ENCODE measurements at places on chromosomes 16 and 17.

DNA sequence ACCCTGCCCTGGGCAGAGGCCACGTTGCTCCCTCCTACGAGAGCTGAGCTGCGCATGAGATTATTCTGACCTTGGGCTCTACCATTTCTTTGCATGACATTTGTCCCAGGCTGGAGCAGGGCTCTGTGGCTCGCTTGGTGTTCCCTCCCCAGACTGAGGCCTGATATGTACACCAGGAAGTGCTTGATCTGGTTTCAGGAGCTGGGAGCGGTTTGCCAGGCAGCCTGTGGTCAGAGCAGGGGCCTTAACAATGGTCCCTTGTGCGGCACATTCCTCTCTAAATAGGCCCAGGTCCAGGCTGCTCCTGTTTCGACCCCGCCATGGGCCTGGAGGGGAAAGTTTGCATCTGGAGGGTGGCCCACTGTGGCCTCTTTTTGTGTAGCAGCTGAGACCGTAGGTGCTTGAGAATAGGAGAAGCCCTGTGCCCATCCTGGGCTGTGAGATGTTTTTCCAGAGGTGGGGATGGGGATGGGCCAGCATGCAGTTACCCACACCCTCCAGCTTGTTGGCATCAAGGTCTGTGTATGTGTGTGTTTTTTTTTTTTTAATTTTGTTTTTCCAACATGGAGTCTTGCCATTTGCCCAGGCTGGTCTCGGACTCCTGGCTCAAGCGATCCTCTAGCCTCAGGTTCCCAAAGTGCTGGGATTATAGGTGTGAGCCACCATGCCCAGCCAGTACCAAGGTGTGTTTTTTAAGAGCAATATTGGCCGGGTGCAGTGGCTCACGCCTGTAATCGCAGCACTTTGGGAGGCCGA lies 253.9 kb downstream of the SEC14L1 start:
- no peak for DNase-seq

DNA sequence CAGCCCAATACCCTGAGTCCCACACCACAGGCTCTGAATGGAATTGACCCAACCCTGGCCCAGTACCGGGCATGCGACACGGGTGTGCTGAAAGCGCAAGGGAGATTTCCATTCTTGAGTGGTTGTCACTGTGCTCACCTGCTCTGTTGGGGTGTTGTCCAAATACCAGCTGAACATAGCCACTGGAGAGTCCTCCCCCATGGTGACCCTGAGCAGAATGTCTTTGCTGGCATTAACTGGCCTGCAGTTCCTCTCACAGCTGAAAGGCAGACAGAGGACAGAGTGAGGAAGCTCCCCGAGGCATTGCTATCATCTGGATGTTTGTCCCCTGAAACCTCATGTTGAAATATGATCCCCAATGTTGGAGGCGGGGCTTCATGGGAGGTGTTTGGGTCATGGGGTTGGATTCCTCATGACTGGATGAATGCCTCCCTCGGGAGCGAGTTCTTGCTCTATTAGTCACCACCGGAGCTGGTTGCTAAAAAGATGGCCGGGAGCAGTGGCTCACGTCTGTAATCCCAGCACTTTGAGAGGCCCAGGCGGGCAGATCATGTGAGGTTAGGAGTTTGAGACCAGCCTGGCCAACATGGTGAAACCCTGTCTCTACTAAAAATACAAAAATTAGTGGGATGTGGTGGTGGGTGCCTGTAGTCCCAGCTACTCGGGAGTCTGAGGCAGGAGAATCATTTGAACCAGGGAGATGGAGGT lies 57.3 kb upstream of the BCO1 start:
- no peak for DNase-seq

GRCh38 chr17:79925242-79925957 lies 86.2 kb upstream of the CBX4 start:
- no peak for DNase-seq

GRCh38 chr16:73482310-73482709 lies 434.4 kb upstream of the ZFHX3 start:
- DNase-seq: no peak

DNA sequence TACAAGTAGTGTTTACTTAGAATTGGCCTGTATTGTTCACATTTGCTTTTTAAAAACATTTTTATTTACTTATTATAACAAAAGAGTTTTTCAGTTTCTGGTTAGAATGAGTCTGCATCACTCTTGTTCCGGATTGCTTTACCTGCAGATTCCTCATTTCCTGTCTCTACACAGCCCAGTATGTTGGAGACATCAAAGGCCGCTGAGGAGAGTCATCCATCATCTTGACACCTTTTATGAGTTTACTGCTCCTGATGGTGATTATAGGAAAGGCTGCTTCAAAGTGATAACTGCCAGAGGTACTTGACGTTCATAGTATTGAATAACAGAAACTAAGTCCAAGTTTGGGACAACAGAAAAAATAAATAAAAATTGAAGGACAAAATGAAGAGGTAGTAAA lies 490.5 kb upstream of the CA10 start:
- no peak for DNase-seq

DNA sequence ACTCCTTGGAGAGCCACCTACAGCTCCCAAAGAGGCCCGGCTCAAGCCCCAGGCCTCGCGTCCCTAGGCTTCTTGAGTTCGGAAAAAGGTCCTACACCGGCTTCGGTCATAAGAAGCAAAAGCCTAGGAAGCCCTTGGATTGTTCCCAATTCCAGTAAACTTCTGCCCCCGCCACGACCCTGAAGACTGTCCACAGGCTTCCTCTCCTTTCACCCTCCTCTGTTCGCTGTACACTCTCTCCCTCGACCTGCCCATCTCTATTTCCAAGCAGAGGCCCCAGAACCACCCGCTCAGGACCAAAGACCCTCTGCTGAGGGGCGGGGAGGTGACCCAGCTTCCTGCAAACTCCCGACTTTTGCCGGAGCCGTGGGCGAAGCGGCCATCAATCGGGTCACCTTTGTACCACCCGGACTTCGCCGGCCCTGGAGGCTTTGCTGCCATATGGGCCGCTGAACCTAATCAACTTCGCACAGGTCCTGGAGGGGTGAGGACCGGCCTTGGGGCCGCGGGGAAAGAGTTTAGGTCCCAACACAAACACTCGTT lies 2.7 kb downstream of the HOXB2 start:
- DNase-seq: no peak

DNA sequence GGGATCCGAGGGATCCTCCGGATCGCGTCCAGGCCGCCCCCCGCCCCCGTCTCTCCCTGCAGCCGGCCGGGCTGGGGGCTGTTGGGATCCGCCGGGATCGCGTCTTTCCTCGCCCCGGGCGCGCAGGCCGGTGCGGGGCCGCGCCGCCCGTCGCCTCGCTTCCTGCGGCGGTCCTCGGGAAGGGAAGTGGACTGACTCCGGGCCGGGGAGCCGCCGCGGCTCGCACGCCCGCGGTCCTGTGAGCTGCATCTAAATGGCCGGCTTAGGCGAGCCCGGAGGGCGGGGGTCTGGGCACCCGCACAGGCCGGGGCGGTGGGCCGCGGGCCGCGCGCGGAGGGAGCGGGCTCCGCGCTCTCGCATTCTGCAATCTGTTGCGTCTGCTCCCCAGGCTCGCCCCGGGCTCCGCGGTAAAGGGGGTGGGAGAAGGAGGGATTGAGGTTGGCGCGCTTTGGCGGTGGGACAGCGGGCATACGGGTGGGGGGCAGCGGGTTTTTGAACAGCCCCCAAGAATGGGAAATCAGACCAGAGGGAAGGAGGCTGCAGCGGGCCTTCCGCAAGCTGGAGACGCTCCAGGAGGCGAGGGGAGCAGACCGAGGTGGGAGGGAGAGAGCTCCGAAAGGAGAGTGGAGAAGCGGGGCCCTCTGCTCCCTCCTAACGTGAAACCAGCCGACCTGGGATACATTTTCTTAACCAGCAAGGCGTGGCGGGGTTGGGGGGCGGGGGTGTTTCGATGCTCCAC lies 2.2 kb downstream of the TMEM132E start:
- DNase-seq: no peak

- no peak for DNase-seq
Measured at GRCh38 chr16:30786936-30787612, at the start of gene ZNF629. ZNF629 (minus strand) TSS chr16:30787205; CDS start chr16:30784482, 2,723 bp downstream.

GRCh38 chr16:46785076-46785845 lies 37.1 kb upstream of the MYLK3 start:
- no peak for DNase-seq

DNA sequence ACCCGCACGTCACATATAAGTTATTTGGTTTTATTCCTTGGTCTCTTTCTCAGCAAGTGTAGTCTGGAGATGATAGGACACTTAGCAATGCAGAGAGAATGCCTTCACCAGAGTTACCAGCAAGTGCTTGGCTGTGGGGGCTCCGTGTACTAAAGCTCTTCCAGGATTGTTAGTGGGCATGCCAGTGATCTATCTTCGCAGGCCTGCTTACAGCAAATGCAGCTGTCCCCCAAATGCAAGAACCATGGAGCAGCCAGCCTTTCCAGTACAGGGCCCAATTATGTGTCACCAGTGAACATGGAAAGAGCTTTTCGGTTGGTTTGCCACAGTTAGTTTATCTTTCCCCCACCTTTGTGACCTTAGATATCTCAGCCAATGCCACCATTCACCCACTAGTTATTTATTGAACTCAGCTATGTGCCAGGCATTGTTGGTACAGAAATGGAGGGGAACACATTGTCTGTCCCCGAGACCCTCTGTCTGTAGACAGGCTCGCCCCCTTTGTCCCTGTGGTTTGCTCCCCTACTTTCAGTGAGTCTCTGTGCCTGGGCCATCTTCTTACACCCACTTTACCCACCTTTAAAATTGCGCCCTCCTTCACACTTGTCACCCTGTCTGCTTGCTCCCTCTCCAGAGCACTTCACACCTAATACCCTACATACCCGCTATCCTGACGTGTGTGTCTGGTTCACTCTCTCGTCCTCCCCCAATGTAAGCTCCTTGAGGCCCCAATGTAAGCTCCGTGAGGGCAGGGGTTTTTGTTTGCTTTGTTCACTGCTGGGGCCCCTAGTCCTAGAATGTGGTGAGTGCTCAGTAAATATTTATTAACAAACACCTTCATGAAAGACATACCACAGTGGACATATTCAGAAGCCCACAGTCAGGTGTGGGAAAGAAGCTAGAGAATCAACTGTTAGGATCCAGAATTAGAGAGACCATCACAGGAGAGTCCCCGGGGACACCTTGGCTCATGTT lies 13.3 kb downstream of the USP10 start:
- DNase-seq: no peak

DNA sequence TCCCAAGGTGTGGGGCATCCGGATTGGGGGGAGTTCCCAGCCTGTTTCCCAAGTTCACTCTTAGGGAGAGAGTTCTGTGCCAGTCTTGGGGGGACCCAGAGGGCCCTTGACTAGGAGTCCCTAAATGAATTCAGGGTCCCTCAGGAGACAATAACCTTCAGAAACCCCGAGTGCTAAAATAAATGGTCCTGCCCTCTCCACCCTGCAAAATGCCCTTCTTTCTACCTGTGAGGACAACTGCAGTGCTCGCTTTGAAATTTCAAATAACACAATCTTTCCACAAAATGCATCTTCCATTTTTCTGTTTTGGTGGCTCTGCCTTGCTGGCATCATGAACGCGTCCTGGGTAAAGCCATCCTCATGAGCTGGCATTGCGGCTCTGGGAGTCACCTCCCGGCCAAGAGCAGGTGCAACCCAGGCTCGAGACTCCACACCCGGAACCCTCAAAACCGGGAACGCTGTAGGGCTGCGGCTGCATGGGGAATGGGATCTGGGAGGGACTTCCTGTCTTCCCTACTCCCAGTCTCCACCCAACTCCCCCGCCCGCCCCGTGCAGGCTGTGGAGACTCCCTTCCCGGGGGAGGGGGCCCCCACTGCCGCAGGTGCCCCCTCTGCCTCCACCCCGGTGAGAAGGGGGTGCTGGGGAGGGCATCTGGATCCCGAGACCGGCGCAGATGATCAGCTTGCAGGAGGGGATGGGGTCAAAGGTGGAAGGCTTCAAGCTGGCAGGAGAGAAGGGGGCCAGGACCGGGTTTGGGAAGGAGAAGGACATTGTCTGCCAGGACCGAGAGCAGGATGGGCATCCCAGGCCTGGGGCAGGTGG lies at the start of gene ZNF205:
Gene ZNF205, plus strand, starts transcription at position 529 of the 823 bp plus-strand sequence. CDS start 845 bp downstream, outside the sequence.
- DNase-seq: no peak

- DNase-seq: no peak
Measured at GRCh38 chr16:15054357-15055140, 1.3 kb downstream of the NTAN1 start.

DNA sequence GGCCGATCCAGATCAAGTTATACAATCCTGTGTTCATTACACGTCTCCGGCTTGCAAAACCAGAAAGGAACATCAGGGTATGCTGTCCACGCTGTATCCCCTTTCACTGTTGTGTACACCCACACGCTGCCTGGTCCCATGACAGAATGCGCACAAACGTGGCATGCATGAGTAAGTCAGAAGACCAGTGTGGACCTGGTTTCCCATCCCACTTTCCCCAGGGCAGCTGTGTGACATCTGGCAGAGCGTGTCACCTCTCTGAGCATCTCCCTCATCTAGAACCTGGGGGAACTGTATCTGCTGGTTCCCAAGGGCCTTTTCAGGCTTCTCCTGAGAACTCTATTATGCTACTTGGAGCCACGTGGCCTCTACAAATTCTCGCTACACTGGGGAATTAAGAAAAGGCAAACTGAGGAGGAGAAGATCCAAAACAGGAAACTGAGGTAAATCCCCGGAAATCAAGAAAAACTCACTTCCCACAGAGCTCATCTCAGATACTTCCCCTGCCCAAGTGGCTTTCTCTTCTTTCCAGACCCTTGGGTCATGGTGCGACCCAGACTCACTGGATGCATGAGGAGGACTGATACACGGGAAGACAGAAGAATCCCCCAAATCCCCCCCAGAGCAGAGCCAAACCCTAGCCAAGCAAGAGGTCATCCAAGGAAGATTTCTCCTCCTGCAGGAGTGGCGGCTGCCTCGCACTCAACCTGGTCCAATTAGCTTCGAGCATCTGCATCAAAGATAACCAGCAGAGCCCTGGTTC lies 139.3 kb downstream of the GAS7 start:
- no peak for DNase-seq

- DNase-seq: no peak
Measured at GRCh38 chr16:55557186-55557585, 9.3 kb upstream of the CAPNS2 start.

GRCh38 chr17:57993471-57994365 lies 5.7 kb upstream of the VEZF1 start:
- peak; percentile 56 for DNase-seq

- no peak for DNase-seq
Measured at GRCh38 chr16:47063011-47063724, 80.6 kb downstream of the NETO2 start.

DNA sequence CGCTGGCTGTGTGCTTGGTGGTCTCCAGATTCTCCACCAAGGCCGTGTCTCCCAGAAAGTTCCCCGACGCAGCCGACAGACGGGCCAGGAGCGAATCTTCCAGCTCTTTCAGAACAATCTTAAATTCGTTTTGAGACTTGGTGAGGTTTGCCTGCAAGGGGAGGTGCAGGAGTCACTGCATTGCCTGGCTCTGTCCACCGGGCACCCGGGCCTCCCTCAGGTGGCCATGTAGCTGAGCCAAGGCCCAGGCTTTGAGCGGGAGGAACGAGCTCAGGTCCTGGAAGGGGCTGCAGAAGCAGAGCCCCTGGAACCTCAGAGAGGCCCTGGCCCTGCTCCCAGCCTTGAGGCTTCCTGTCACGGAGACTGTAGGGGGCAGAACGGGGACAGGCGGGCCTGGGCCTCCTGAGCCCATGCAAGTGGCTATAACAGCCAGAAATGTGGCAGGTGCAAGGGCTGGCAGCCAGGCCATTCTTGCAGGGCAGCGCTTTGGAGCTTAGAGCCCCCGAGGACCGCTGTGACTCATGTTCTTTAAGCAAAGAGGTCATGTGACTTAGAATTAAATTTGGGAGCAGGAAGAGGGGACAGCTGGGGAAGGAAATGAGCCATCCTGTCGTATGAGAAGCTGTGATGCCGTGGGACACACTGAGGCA lies 72.4 kb downstream of the PGS1 start:
- DNase-seq: peak; percentile 36

Measured in hematopoietic multipotent progenitor cell (in vitro differentiated cells).